Caki2 (cell line): ENCODE measurements at places on chromosomes 5 and 9. TPM values are rescaled to one million over a fixed set of nuclear protein-coding genes. Genes with fewer than 3 reads are reported as not detected.

DNA sequence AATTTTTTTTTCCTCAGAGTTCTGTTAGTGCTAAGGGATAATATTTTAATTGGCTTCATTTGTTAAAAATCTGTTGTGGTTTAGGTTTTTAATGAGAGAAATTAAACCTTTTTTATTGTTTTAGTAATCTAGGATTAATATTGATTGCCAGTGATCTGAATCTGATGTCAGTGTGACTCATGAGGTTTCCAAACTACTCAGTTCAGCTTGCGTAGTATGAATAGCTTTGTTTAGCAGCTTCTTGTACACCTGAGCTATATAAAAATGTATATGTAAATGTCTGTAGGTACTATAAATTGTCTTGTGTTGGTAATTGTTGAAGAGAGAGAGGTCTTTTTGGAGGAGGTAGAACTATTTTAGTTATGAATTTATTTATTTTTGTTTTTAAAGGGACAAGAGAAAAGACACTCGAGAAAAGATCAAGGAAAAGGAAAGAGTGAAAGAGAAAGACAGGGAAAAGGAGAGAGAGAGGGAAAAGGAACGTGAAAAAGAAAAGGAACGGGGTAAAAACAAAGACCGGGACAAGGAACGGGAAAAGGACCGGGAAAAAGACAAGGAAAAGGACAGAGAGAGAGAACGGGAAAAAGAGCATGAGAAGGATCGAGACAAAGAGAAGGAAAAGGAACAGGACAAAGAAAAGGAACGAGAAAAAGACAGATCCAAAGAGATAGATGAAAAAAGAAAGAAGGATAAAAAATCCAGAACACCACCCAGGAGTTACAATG, 26.3 kb downstream of the SREK1 start:
- no peak for DNase-seq

- peak; percentile 42 for DNase-seq
Measured at GRCh38 chr5:111072949-111073682, 1.6 kb downstream of the TSLP start.

DNA sequence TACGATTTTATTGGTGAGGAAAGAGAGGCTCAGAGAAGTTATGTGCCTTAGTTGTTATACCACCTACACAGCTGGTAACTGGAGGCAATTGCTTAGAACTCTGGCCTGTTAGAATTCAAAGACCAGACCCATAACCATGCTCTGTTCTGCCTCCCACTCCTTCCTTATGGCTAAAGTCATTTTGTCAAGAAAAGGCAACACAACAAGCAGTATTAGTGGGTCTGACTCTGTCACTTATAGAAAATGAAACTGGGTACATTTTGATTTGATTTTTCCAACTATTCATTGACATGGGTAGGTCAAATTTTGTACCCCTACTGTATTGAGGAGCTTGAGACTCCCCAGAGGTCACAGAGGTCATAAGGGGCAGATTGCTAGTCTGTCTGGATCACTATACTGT, 44.5 kb upstream of the NR3C1 start:
- DNase-seq: no peak

PCDHA11 gene
- 5.6 TPM in 1 of 2 replicates, not detected in the other for total RNA-seq

MPDZ gene
- 2.6 and 15.5 TPM in 2 replicates for total RNA-seq

DNA sequence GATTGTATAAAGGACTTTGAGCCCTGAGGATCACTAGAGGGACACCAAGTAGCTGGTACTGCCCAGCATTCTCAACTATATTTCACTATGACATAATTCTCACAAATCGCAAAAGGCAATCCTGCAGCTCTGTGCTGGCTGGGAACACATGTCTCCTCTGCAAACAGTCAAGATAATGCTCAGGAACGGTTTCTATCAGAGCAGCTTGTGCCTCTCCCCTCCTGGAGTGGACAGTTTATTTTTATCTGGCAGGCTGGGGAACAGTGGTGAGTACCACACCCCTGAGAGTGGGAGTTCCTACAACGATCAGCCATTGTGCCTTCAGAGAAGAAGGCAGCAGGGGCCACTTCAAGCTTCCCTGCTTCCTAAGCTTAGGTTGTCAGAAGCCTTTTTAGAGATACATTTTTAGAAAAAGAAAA, 65.8 kb downstream of the ERAP1 start:
- DNase-seq: no peak
